ENCODE measurements at places on chromosomes 3 and 15.

GRCh38 chr3:127770671-127771355 lies 51.5 kb downstream of the MGLL start:
- no peaks in the 10 kb centered on the region for H3K27me3 ChIP-seq
- no peak for DNase-seq
- no peak overlapping the region for H3K4me3 ChIP-seq
- H3K27ac ChIP-seq, result no peak overlapping the region

- peaks cover 55% of the 10 kb centered on the region for H3K36me3 ChIP-seq
- peaks cover 51% of the 10 kb centered on the region for H3K4me1 ChIP-seq
- DNase-seq, result no peak
- peak overlapping the region; percentile 82 for H3K27ac ChIP-seq
- H3K4me3 ChIP-seq, result no peak overlapping the region
- H3K27me3 ChIP-seq, result no peaks in the 10 kb centered on the region
Observed at GRCh38 chr3:4520033-4520816, 27.1 kb downstream of the ITPR1 start.

DNA sequence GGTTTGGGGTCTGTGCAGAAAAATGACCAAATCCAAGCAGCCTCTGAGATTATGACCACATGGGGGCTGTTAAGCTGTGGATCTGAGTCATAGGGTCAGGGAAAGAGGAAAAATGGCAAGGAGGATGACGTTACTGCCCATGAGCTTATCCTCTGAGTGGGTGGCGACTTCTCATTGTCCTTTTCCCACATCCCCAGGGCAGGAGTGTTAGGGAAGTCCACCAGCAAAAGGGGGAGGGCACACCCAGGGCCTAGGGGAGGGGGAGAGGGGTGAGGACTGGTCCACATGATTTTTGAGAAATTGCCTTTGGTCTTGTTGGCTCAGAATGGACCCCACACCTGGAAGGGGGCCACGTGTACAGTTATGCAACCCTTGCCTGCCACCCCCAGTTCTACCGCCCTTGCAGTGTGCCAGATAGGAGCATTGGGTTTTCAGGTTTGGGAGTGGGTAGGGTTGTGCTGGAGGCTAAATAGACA lies 2.6 kb downstream of the CD276 start:
- peaks cover 52% of the 10 kb centered on the region for H3K27me3 ChIP-seq
- peaks cover 2% of the 10 kb centered on the region for H3K36me3 ChIP-seq
- no peak for DNase-seq
- no peak overlapping the region for H3K27ac ChIP-seq
- H3K4me1 ChIP-seq, result peaks cover 17% of the 10 kb centered on the region
- H3K4me3 ChIP-seq, result no peak overlapping the region

- peaks cover 28% of the 10 kb centered on the region for H3K4me1 ChIP-seq
- peaks cover 7% of the 10 kb centered on the region for H3K27me3 ChIP-seq
- no peak for DNase-seq
- H3K36me3 ChIP-seq, result no peaks in the 10 kb centered on the region
- no peak overlapping the region for H3K27ac ChIP-seq
Observed at GRCh38 chr3:155079468-155079745, 712 bp upstream of the MME start.

GRCh38 chr15:74867466-74868038 lies 5.6 kb downstream of the SCAMP2 start:
- peak overlapping the region; percentile 65 for H3K27ac ChIP-seq
- DNase-seq, result no peak
- no peaks in the 10 kb centered on the region for H3K27me3 ChIP-seq
- H3K4me3 ChIP-seq, result peak overlapping the region; percentile 32
- H3K4me1 ChIP-seq, result peaks cover 86% of the 10 kb centered on the region

GRCh38 chr3:68089572-68090011 lies 435.2 kb upstream of the SUCLG2 start:
- no peak for DNase-seq
- H3K4me1 ChIP-seq, result no peaks in the 10 kb centered on the region
- peaks cover 7% of the 10 kb centered on the region for H3K27me3 ChIP-seq
- H3K4me3 ChIP-seq, result no peak overlapping the region
- H3K27ac ChIP-seq, result no peak overlapping the region
- no peaks in the 10 kb centered on the region for H3K36me3 ChIP-seq

- H3K4me1 ChIP-seq, result no peaks in the 10 kb centered on the region
- no peak overlapping the region for H3K4me3 ChIP-seq
- no peak for DNase-seq
- H3K36me3 ChIP-seq, result no peaks in the 10 kb centered on the region
- no peaks in the 10 kb centered on the region for H3K27me3 ChIP-seq
- no peak overlapping the region for H3K27ac ChIP-seq
Observed at GRCh38 chr3:169110633-169111032, 552.9 kb downstream of the MECOM start.

GRCh38 chr3:61562721-61563312 lies 1.4 kb downstream of the PTPRG start:
- no peaks in the 10 kb centered on the region for H3K36me3 ChIP-seq
- peaks cover 8% of the 10 kb centered on the region for H3K4me1 ChIP-seq
- H3K4me3 ChIP-seq, result peak overlapping the region; percentile 37
- peaks cover 82% of the 10 kb centered on the region for H3K27me3 ChIP-seq
- no peak for DNase-seq

DNA sequence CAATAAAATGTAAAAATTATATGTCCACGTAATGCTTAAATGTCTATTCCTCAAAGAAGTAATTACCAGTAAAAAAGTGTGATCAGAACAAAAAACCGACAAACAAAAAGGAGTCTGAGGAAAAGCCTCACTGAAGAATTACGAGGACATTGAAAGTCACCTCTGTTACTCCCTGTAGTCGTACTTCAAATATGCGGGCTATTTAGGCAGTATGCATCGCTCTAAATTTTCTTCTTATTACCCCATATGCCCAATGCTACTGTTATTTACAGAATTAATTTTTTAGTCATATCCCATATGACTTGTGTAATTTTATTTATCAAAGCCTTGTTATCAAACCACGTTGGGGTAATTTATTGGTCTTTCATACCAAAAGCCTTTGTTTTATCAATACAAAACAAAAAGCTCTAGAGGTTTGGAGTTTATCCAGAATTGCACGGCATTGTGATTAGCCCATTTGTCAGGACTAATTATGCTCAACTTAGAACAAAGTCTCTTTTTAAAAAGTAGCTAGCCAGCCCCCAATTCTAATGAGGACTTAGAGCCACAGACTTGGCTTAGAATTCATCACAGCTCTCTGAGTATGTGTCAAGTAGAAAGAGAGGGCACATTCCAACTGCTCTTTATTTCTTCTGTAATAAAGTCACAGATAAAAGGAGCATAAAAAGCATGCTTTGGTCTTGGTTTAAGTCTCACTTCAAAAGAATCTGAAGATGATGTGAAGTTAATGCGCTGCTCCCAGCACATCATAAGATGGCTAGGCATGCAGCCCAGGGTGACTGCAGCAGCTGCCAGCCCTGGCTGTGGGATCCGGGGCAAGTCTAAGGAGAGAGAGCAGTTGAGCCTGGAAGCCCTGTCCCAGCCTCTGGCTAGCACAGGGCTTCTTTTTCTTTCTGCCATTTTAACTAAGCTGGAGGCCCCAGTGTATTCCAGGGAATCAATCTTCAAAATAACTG lies 521.0 kb downstream of the GABRG3 start:
- no peaks in the 10 kb centered on the region for H3K4me1 ChIP-seq
- no peaks in the 10 kb centered on the region for H3K27me3 ChIP-seq
- no peak overlapping the region for H3K27ac ChIP-seq
- DNase-seq, result no peak
- no peak overlapping the region for H3K4me3 ChIP-seq

DNA sequence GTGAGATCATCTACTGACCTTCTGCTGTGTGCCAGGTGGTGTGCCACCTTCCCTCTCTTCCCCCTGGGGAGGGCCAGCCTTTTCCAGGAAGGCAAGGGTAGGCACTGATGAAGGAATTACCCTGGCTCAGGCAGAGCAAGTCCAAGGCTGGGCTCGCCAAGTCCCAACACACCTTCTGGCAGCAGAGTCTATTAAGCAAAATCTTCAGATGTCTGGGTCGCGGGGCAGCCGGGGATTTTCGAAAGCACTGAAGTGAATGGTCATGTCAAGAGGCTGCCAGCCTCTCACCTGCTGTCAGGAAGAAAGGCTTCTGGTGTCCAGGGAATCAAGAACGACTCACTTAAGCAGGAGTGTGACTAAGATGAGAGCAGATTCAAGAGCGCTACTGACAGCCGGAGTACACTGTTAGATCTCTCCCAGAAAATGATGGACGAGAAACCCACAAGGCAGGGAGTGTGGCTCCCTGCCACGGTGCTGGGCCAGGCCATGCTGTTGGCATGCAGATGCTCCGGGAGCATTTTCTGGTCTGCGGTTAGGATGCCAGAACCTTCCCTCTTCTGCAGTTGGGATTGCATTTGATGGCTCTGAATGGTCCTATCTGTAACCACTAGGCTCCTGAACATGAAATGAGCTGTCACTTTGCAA lies 479.8 kb downstream of the SHQ1 start:
- H3K27ac ChIP-seq, result no peak overlapping the region
- peaks cover 19% of the 10 kb centered on the region for H3K27me3 ChIP-seq
- peaks cover 4% of the 10 kb centered on the region for H3K4me1 ChIP-seq
- H3K36me3 ChIP-seq, result peaks cover 2% of the 10 kb centered on the region

DNA sequence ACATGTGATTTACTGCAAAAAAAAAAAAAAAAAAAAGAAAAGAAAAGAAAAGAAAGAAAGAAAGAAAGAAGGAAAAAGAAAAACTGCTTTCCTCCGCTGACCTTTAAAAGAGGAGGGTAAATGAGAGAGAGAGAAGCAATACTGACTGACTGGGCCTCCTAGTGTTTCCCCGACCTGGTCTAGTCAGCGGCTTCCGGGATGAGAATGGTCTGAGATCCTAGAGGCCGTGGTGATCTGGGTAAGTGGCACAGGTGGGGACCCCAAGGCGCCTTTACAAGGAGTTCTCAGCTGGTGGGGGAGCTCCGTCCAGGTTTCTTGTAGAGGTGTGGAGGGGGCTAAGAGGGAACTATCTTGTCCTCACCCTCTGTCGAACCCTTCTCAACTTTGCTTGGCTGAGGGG lies 223.1 kb downstream of the MEIS2 start:
- H3K4me3 ChIP-seq, result no peak overlapping the region
- no peak overlapping the region for H3K27ac ChIP-seq
- peaks cover 61% of the 10 kb centered on the region for H3K27me3 ChIP-seq
- peaks cover 8% of the 10 kb centered on the region for H3K4me1 ChIP-seq
- DNase-seq, result no peak

- DNase-seq, result no peak
- peaks cover 13% of the 10 kb centered on the region for H3K4me1 ChIP-seq
- H3K4me3 ChIP-seq, result no peak overlapping the region
- no peaks in the 10 kb centered on the region for H3K27me3 ChIP-seq
- H3K27ac ChIP-seq, result no peak overlapping the region
Observed at GRCh38 chr15:77107068-77107467, 36.2 kb upstream of the TSPAN3 start.

GRCh38 chr3:183560607-183561006 lies 5.1 kb upstream of the KLHL6 start:
- H3K36me3 ChIP-seq, result no peaks in the 10 kb centered on the region
- peaks cover 8% of the 10 kb centered on the region for H3K27me3 ChIP-seq
- H3K27ac ChIP-seq, result no peak overlapping the region
- H3K4me3 ChIP-seq, result no peak overlapping the region
- H3K4me1 ChIP-seq, result peaks cover 34% of the 10 kb centered on the region
- no peak for DNase-seq

- no peaks in the 10 kb centered on the region for H3K36me3 ChIP-seq
- no peak overlapping the region for H3K4me3 ChIP-seq
- H3K4me1 ChIP-seq, result no peaks in the 10 kb centered on the region
- no peaks in the 10 kb centered on the region for H3K27me3 ChIP-seq
- no peak overlapping the region for H3K27ac ChIP-seq
- DNase-seq, result no peak
Observed at GRCh38 chr3:26962492-26963360, 340.2 kb downstream of the LRRC3B start.

DNA sequence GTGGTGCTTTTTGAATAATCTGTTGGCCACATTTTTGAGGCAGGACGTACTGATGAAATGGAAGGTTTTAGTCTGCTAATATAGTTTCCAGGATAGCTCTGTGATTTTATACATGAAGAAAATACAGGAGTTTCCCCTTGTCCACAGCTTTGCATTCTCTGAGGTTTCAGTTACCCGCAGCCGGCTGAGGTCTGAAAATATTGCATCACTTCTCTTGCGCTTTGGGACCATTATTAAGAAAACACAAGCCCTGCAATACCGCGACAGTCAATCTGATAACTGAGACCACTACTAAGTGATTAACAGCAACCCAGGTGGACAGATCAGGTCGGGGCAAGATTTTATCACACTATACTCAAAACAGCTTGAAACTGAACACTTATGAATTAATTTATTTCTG lies 33.0 kb downstream of the BLM start:
- H3K36me3 ChIP-seq, result peaks cover 2% of the 10 kb centered on the region
- H3K27me3 ChIP-seq, result no peaks in the 10 kb centered on the region
- no peak overlapping the region for H3K4me3 ChIP-seq
- H3K27ac ChIP-seq, result peak overlapping the region; percentile 42

DNA sequence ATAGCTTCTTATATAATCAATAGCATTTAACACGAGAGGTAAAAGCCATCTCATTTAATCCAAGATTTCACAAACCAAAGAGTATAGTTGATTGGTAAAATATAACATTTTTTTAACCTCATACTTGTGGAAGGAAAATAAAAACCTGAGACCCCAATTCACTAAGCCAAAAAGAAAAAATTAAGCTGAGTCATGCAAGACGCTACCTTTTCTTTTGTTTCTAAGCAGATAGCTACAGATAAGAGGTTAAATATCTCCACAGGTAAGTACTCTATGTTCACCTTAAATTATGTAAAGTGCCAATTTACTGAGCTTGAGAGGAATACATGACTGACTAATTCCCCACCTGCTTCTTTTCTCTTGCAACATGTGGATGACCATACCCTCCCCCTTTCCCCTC lies 656.4 kb downstream of the MECOM start:
- no peak overlapping the region for H3K27ac ChIP-seq
- H3K27me3 ChIP-seq, result no peaks in the 10 kb centered on the region
- DNase-seq, result no peak
- H3K4me1 ChIP-seq, result no peaks in the 10 kb centered on the region
